DMS79 treated with DMSO at 0.1 percent for 48 hours (cell line): ENCODE measurements at places on chromosomes 4 and X.

GRCh38 chr4:165782623-165783022, 90.4 kb upstream of the TLL1 start:
- DNase-seq, result no peak

GRCh38 chr4:6372649-6373525, 99.5 kb downstream of the PPP2R2C start:
- no peak for DNase-seq

- no peak for DNase-seq
These were observed 2.0 kb upstream of the NYX start for GRCh38 chrX:41445171-41445570.

DNA sequence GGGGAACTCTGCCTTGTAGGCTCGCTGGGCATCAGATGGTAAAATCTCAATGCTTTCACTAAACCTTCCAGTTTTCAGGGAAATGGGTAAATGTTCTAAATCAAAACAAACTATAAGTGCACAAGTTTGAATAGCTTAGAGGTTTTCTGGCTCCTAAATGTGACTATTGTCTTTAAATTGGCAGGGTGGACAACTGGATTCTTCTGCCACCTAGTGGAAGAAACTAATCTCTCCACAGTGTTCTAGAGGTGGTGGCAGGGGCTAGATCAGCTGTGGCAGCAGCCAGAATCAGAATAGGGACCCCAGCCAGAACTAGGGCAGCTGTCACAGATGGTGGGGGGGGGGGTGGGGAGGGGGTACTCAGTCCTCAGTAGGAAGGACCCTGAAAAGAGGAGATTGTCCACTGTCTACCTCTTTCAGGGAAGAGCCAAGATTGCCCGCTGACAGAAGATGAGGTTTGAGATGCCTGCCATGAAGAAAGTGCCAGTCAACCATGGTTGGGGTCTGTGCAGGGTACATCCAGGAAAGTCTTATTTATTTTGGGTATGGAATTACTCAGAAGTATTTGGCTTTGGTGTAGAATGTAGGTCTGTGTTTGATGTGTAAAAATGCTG, 201.4 kb downstream of the CCNG2 start:
- DNase-seq, result no peak

- no peak for DNase-seq
These were observed 234.4 kb upstream of the ITM2A start for GRCh38 chrX:79601341-79602131.

DNA sequence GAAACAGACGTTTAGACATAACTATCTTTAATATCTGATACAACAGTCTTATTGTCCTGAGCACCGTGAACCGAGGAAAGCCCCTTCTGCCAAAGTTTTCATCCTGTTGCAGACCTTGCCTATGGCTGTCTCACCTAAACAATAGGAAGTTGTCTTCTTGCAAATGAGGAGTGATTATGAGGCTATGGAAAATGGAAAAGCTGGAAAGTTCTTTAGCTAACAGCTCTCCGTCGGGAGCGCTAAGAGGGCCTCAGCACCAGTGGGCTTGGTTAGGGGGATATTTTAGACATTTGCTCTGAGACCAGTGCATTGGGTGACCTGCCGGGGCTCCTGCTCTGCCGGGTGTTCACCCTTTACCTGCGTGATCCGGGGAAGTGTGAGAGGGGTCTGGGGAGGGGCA, 28.4 kb downstream of the TMEM131L start:
- DNase-seq, result no peak

DNA sequence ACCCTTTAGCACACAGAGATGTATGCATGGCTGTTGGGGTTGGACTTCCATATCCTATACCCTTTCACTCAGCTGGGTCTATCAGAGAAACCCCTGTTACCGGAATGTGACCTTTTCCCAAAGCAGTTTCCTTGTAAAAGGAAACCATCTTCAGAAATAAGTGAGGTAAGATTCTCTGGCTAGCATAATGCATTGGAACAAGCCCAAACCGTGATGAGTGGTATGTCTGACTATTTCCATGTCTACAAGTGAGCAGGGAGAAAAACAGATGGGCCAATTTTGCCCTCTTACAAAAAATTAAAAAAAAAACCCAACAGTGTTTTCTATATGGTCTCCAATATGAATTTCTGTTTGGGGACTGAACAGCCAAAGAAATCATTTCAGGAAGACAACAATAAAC, 283.9 kb downstream of the SMARCA1 start:
- DNase-seq, result no peak

DNA sequence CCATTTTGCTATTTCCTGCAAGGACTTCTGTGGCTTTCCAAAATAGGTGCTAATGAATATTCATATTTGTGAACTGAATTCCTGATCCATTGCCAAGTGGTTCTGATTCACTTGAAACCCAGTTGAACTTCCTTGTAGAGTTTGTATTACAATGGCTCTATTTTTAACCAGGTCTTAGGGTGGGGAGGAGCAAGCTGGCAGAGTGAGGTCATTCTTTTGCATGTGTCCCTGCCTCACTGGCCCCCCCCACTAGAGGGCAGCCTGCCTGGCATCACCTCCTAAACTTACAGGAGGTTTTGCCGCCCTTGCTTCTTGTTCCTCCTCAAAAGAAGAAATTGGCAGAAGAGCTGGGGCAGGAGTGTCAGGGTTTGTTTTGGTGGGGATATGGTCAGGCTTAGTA, 10.5 kb downstream of the PTTG2 start:
- no peak for DNase-seq

GRCh38 chrX:20267607-20267930, 860 bp upstream of the RPS6KA3 start:
- DNase-seq, result no peak

DNA sequence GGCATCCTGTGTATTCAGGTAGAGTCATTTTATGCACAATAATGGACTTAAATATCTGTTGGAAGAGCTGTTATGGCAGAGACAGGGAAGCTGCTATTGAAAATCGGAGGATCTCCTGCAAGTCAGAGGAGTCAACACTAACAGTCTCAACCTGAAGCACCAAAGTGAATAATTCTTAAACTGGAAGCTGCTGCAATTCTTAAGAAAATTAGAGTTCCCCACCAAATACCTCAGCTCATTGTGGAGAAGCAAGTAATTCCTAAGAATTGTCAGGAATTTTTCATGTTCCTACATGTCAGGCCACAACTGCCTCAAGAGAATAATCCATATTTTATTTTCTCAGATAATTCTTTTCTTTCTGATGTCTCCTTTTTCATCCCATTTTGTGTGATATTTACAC, 892.6 kb upstream of the LCORL start:
- no peak for DNase-seq
